ENCODE measurements at places on chromosomes 12 and 14.

DNA sequence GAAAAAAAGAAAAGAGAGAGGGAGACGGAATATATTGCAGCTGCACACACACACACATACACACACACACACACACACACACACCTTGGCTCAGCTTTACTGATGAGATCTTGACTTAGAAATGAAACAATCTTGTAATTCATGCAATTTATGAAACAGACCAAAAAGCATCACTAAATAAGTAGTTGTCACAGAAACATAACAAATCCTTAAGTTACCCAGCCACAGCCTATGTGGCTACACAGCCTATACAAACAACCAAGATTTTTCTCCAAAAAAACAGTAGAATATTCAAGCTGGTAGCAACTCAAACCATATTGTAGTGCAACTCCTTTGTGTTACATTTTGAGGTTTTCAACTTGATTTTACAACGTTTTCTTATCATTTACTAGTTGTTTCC, 37.9 kb upstream of the GNG2 start:
- DNase-seq = no peak

DNA sequence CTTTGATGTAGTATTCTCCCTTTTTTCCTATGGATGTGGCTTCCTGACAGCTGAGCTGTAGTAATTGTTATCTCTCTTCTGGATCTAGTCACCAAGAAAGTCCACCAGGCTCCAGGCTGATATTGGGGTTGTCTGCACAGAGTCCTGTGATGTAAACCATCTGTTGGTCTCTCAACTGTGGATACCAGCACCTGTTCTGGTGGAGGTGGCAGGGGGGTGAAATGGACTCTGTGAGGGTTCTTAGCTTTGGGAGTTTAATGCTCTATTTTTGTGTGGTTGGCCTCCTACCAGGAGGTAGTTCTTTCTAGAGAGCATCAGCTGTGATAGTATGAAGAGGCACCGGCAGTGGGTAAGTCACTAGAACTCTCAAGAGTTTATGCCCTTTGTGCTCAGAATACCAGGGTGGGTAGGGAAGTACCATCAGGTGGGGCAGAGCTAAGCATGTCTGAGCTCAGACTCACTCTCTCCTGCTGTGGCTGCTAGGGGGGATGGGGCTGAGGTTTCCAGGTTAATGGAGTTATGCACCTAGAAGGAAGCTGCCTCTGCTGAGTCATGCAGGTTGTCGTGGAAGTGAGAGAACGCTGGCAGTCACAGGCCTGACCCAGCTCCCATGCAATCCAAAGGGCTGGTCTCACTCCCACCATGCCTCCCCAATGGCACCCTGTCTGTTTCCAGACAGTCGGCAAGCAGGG, 3.0 kb upstream of the TAS2R14 start:
- no peak for DNase-seq

DNA sequence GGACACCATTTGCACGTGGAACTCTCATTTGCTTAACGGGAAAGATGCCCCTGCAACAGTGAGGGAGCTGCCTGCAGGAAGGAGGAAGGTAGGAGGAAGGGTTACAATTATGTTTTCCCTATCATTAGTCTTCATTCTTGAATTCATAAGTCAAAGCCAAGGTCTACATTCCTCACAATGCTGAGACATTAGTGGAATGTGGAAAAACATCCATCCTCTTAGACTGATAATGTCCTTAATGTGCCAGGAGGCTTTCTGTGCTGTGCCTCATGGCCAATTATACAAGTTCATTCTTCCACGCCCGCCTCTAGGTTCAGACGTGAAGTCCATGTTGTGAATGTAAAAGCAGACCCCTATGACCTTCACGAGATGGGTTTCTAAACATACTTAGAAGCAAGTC, 1212.4 kb upstream of the TMEM132C start:
- peak; percentile 23 for DNase-seq

GRCh38 chr12:8687846-8688601, 9.8 kb upstream of the RIMKLB start:
- DNase-seq = no peak

- peak; percentile 84 for DNase-seq
Measured at GRCh38 chr14:71142375-71143038, 235.2 kb downstream of the PCNX1 start.

DNA sequence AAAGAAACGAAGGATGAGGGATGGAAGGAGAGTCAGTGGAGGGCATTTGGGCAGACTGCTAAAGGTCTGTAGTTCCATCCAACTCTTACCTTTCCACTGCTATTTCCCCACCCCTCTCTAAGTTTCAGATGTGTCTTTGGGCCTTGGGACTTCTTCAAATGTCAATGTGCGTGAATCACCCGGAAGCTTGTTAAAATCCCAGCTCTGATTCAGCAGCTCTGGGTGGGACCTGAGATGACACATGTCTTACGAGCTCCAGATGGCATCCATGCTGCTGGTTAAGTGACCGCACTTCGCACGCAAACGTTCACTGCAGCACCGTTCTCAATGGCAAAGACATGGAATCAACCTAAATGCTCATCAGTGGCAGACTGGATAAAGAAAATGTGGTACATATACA, 309.9 kb downstream of the VRK1 start:
- DNase-seq = no peak

- DNase-seq = no peak
Measured at GRCh38 chr14:83816761-83817160, 1713.2 kb upstream of the FLRT2 start.

GRCh38 chr12:57521525-57522010, 1.1 kb upstream of the MBD6 start:
- DNase-seq = no peak

DNA sequence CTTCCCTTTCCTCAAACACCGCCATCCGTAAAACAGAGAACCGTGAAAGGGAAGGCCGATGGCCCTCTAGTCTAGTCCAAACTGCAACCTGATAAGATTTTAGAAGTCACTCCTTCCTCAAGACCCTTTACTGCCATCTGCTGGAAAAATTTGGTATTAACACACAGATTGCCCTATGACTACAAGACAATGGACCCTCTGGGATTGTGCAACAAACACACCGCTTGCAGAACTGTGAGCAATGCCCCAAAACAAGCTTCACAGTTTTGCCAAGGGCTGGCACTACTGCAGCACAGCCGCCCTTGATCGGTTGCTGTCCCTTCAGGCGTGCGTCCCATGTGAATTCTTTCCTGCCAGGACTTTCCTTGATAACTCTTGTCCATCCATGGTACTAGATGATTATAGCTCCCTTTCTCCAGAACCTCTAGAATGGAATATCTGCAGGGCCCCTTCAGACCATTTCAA, 23.1 kb downstream of the LLPH start:
- DNase-seq = peak; percentile 66

DNA sequence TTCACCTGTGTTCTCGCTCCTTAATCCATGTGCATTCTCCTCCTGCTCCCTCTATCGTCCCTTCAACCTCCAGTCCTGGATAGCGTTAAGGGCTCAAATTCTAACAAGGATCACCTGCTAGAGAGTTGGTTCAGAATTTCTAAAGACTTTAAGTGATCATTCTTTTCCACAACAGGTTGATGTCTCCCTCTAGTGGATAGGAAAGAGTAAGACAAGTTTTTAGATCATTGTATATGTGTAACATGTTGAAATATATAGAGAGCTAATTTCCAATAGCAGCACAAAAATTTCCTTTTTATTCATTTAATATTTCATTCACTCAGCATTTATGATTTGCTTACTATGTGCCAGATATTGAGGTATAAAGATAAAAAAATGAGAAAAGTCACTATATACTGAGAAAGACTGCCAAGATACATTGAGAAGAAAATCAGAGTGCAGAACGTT, 9.3 kb upstream of the ESR2 start:
- DNase-seq = no peak

DNA sequence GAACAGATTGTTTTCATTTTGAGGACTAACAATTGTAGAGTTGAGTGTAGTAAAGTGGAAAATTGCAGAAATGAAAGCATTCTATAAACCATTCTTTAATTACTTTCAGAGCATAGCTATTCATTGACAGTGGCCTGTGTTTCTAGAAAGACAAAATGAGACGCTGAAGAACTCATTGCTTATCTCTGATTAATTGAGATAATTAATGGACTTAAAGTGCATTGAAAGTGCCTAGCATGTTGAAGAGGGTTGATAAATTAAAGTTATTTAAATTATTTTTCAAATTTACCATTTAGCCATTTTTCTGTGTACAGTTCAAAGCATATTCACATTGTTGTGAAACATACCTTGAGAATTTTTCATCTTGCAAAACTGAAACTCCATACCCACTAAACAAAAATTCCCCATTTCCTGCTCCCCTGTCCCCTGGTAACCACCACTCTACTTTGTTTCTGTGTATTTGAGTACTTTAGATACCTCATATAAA, 57.4 kb downstream of the DAAM1 start:
- DNase-seq = no peak

DNA sequence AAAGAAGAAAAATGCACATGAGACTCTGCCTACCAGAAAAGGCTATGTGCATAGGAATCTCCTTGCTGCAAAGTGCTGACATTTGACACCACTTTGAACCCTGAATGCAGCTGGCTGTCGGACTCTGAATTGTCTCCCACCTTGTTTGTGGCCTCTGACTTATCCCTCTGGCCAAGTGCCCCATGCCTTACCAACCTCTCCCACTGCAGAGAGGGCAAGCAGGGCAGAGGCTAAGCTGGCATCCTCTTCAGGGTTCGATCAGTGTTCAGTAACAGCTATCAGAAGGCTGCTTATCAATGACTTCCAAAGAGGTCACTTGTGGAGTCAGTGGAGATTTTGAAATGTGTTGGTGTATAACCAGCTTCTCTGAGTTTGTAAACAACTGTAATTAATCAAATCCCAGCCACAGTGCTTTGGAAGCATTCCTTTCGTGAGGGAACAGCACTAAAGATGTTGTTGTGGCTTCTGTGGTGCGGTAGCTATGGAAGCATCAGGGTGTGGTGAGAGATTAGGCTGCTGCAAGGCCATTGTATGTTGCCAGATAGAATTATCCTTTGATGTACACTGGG, 22.6 kb upstream of the BMP4 start:
- DNase-seq = no peak

DNA sequence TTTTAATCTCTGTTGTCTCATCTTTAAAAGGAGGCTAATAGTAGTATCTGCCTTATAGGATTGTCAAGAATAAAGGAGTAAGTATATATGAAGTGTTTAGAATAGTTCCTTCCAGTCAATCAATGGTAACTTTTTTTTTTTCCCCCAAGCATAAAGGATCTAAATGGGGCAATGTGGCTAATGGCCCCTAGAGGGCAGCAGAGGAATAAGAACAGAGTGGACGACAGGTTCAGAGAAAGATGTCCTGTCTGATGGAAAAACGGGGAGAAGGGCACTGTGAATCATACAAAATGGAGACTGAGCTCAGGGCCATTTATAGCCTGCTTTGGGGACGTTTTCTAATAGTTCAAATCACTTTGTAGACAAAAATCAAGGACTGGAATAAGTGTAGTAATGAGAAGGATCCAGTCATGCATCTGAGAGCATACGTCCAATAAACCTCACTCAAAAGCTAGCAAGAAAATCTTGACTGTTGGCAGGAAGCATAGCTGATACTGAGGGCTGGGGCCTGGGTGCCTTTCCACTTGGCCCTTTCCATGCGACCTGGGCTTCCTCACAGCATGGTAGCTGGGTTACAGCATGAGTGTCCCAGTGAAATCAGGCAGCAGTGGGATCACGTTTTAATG, 51.3 kb downstream of the IFNG-AS1 start:
- peak; percentile 16 for DNase-seq

- DNase-seq = no peak
Measured at GRCh38 chr14:74821267-74821915, 54.6 kb downstream of the PROX2 start.

- DNase-seq = no peak
Measured at GRCh38 chr14:73816393-73816816, 35.2 kb upstream of the PTGR2 start.

DNA sequence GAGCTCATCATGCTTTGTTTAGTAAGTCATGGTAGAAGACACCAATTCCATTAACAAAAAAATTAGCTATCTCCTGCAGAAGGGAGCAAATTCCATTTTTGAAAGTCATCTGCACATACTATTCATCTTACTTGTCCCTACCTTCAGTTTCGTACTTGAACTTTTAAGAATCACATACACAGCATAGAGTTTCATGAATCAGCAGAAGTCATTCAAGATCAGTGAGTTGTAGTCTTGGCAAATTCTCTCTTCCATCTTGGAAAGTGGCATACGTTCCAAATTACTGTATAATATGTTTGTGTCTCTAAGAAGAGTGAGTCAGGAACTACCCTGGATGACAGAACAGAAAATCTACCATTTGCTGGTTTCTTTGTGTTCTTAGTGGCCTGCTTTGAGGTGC, 14.1 kb downstream of the VRK1 start:
- peak; percentile 59 for DNase-seq

DNA sequence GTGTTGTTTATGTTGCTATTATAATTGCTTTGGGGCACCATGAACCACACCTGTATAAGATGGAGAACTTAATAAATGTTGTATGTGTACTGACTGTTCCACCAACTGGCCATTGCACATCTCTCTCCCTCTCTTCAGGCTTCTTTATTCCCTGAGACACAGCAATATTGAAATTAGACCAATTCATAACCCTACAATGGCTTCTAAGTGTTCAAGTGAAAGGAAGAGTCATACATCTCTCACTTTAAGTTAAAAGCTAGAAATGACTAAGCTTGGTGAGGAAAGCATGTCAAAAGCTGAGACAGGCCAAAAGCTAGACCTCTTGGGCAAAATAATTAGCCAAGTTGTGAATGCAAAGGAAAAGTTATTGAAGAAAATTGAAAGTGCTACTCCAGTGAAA, 373.3 kb downstream of the RGS6 start:
- no peak for DNase-seq

- no peak for DNase-seq
Measured at GRCh38 chr14:104788161-104788818, 7.3 kb downstream of the AKT1 start.

- no peak for DNase-seq
Measured at GRCh38 chr12:88360343-88360742, 218.2 kb downstream of the TMTC3 start.

GRCh38 chr12:106138633-106139421, at the start of gene NUAK1:
TSS of gene NUAK1 (minus strand) at chr12:106138954. CDS start at chr12:106138653, 301 bp downstream.
- DNase-seq = no peak

DNA sequence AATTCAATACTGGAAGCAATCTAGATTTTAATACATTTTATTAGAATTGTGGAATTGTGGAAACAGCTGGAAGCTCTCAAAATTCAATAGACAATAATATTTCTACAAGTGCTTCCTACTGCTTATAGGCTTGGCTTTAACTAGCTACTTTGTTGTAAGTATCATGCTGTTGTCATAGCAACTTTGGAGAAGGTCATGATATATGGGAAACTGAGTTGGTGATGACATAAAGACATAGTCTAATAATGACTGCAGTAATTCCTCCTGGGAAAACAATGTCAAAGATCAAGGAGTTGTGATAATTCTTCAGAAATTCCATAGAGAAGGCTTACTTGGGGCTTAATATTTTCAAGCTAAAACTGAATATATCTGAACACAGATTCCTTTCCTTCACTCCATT, 266.6 kb downstream of the KIF21A start:
- no peak for DNase-seq

DNA sequence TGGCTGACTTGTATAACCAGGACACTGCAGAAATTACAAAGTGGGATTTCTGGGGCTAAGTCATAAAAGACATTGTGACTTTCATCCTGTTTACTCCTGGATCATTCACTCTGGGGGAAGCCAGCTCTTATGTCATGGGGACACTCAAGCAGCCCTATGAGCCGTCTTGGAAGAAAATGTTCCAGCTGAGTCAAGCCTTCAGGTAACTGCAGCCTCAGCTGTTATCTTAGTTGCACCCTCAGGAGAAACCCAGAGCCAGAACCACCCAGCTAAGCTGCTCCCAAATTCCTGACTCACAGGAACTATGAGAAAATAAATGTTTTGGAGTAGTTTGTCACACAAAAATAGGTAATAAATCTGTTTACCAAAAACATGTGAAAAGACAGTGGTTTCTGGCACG, 43.1 kb upstream of the GXYLT1 start:
- no peak for DNase-seq
